ENCODE measurements at places on chromosomes 11 and 22. TPM values are rescaled to one million over a fixed set of nuclear protein-coding genes. Genes with fewer than 3 reads are reported as not detected.
A peak's percentile ranks its signal among the peaks of the same experiment; 100 is the strongest.

DNA sequence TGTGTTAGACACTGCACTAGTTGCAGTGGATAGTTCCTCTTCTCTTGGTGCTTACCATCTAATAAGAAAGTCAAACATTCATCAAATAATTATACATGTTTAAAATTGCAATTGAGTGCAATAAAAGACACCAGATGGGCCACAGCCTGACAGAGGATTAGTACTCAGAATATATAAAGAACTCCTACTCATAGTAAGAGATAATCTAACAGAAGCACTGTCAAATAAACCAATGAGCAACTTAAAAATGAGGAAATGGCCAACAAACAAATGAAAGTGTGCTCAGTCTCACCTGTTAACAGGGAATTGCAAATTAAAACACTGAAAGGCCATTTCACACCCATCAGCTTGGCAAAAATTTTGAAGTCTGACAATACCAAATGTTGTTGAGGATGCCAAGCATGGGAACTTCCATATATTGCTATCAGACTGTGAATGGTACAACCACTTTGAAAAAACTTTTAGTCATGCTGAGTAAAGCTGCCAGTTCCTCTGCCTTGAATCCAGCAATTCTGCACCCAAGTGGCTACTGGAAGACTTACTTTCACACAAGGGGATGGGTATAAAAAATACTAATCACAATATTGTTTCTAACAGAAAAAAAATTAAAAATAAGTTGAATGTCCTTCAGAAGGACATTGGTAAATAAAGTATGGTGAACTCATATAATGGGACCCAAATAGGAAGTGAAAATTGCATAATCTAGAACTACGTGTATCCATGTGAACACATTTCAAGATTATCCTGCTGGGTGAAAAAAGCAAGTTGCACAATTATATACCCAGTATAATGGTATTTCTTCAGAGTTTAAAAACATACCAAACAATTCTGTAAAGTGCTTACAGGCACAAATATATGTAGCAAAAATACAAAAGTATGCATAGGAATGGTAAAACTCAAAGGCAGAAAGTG is 41.4 kb upstream of the CREB3L1 start:
- no peak for DNase-seq

DNA sequence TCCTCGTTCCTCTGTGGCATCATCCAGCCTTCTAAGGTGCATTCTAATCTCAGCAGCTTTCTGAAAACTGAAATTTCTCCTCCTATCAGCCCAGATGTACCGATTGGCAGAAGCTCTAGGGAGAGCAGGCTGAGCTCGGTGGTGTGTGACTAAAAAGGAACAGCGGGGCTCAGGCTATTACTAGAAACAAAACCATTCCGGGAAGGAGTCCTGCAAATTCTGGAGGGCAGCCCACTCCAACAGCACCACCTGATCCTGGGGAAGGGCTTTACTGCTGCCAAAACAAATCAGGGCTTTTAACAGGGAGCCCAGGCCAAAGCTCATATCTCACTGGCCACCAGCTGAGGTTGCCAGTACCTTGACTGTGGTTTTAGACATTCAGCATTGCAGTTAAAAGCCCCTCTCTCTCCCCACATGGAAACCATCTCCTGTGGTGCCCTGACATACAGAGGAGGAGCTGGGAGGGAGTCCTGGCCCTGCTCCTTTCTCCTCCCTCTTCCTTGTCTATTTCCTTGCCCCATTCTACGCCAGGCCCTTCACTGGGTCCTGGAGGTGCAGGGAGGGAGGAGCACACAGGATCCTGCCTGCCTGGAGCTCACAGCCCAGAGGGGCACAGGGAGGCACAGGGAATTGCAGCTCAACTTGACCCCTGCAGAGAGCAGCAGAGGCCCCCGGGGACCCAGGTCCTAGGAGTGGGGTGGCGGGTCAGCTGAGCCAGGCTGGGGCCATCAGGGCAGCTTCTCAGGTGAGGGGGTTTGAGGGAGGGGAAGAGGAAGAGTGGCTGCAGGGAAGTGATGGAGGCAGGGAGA is 889 bp downstream of the PLAAT4 start:
- DNase-seq = peak; percentile 52

- no peak for DNase-seq
Observed at GRCh38 chr22:20025401-20026203, 4.7 kb downstream of the TANGO2 start.

- no peak for DNase-seq
Observed at GRCh38 chr11:21053466-21053865, 384.1 kb downstream of the NELL1 start.

DNA sequence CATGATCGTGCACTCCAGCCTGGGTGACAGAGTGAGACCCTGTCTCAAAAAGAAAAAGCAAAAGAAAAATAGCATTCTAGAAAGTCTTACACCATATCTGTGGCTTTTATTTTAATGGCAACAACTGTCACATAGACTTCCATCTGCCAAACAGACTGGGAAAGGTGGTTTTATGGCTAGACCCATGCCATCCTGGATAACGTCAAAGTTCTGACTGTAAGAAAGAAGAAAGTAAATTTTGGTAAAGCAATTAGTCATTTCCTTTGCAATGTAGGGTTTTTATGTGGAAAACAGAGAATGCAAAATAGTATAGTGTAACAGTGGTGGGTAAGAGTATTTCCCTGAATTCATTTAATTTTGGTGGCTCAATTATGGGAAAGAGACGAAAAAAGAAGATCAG is 75.5 kb upstream of the BARX2 start:
- DNase-seq = no peak

DNA sequence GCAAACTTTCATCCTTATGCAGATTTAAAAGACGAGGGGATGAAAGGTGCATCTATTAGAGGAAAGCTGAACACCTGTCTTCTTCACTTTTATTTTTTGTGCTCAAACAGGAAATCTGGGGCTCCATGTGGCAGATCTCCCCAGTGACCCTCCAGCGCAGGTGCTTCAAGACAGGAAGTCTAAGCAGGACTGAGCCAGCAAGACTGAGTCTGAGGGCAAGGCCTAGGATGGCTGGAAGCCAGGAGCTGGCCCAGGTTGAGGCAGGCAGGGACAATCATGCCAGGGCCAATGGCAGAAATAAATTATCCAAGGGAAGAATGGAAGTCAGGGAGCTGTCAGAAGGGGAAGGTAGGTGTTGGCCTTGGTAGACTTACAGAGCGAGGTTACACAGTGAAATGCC is 101.1 kb upstream of the SPON1 start:
- DNase-seq = no peak

GRCh38 chr11:109619498-109619897 is 197.5 kb downstream of the C11orf87 start:
- DNase-seq = no peak

- no peak for DNase-seq
Observed at GRCh38 chr22:29089507-29089906, 16.7 kb downstream of the KREMEN1 start.

GRCh38 chr22:46025973-46026898 is 49.3 kb upstream of the WNT7B start:
- no peak for DNase-seq

- no peak for DNase-seq
Observed at GRCh38 chr22:39279170-39279850, 34.5 kb upstream of the PDGFB start.

GRCh38 chr11:94449437-94449836 is 44.2 kb downstream of the MRE11 start:
- no peak for DNase-seq

- DNase-seq = no peak
Observed at GRCh38 chr11:126853732-126854131, 146.8 kb downstream of the KIRREL3 start.

DNA sequence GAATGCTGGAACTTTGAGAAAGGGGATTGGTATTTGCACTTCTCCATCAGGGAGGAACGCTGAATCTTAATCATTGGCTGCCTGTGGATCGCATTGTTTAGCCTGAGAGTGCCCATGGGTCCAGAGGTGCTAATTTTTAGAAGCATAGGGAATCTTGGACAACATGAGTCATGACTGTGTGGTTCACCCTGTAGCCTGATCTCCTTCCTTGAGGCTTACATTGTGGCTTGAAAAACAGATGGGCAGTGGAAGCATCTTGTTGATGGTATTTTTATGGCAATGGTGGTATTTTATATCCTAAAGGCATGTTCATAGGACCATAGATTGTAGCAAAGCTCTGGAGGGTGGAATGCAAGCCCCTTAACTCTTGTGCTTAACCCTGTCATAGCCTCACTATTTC is 99.2 kb upstream of the DBX1 start:
- no peak for DNase-seq

DNA sequence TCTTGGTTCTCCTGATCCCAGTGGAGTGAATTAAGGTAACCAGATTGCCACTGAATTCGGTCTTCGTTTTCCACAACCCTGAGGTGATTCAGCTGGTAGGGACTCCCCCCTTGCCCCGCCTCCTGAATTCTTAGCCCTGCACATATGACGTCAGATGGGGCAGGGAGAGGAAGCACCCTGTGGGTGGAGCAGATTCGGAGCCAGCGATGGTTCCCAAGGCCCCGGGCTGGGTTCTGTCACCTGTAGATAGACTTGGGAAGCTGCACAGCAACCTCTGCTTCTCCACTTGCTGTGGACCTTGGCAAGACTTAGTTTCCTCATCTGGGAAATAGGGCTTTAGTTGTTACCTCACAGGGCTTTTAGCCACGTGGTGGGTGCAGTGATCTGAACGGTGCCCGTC is 67.8 kb downstream of the CTTN start:
- no peak for DNase-seq

GRCh38 chr22:30324014-30324730 is 2.6 kb downstream of the TBC1D10A start:
- no peak for DNase-seq

DNA sequence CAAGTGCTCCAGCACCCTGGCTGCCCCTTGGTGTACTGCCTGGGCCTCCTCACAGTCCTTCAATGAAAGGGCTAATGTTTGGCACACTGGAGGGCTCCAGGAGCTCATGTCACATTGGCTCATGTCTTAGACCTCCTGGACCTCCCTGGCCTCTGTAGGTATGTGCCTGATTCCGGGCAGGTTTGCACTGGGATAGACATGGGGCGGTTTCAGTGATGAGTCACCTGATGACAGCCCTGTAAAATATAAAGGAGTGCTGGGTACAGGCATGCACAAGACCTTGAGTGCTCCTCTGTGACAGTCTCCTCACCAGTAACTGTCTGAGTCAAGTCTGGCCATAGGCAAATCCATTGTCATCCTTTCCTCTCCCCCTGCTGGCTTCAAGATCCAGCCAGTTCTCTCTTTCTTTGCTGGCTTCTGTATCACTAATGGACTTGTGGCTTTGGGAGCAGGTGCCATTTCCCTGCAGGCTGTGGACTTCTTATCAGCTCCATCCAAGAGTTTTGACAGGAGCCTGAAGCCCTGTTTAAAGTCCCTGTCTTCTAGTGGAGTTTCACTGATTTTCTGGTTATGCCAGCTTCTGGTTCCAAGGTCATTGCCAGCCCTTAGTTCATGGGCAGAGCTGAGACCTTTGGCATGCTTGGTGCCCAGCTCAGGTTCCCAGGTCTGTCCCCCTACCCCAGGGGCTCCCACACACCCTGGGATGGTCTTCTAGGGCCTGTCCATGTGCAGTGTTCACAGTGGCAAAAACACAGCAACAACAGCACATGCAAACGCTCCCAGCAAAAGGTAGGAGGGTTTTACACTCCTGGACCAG is 22.7 kb upstream of the P2RY2 start:
- DNase-seq = no peak

GRCh38 chr22:36831717-36832116 is 14.9 kb upstream of the PVALB start:
- no peak for DNase-seq

DNA sequence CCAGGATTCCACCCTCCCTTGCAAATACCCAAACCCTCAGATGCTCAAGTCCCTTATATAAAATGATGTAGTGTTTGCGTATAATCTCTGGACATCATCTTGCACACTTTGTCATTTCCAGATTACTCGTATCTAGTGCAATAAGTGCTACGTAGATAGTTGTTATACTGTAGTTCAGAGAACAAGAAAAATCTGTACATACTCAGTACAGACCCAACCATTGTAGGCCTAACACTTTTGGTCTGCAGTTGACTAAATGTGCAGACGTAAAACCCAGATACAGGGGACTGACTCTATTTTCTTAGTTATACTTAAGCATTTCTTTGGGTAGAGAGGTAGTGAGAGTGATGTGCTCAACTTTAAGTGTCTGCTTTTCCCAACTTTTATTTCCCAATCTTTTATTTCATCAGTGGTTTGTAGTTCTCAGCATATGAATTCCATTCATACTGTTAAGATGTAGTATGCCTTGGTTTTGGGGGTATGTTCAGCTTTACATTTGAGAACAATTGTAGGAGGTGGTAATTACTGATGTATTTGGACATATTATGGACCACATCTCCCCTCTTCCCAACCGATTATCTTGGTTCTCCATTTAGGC is 43.9 kb downstream of the DDX6 start:
- DNase-seq = no peak

- no peak for DNase-seq
Observed at GRCh38 chr11:34650528-34650927, 29.6 kb downstream of the EHF start.

GRCh38 chr22:45683248-45683647 is 11.6 kb downstream of the ATXN10 start:
- DNase-seq = no peak

DNA sequence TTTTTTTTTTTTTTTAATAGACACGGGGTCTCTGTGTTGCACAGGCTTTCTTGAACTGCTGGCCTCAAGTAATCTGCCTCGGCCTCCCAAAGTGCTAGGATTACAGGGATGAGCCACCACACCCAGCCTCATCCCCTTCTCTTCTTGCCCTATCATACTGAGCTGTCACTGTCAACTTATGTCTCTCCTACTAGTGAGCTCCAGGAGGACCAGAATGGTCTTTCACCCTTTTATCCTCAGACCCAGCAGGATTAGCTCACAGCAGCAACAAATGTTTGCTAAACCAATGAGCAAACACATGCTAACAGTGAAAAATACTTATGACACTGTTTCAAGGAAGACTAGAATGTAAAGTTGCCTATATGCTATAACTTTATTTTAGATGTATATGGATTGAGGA is 6.4 kb upstream of the NXF1 start:
- DNase-seq = no peak

GRCh38 chr11:33869481-33870422 is 22.1 kb downstream of the LMO2 start:
- peak; percentile 48 for DNase-seq

Gene USH1C
- 0.10 TPM for polyA plus RNA-seq

Gene CYB5R2
- polyA plus RNA-seq = 17.7 TPM

Gene UBASH3B
- 1.6 TPM for polyA plus RNA-seq

Gene OR2AG2
- polyA plus RNA-seq = 0.03 TPM

Gene YDJC
- polyA plus RNA-seq = 26.4 TPM

Gene GNB1L
- 8.5 TPM for polyA plus RNA-seq

Gene GLYAT
- 0.05 TPM for polyA plus RNA-seq

Gene C11orf97
- polyA plus RNA-seq = not detected

Gene IGLL1
- not detected for polyA plus RNA-seq

Gene SAA4
- 0.54 TPM for polyA plus RNA-seq

Gene OR51A4
- polyA plus RNA-seq = not detected

All from urinary bladder (tissue), 4 donors.